Cerebellar cortex (tissue), 1 donor: ENCODE measurements at places on chromosomes 5 and 9.

GRCh38 chr5:126837906-126838539, 61.1 kb downstream of the LMNB1 start:
- DNase-seq, result peak; percentile 18

- peak; percentile 86 for DNase-seq
Observed at GRCh38 chr9:105390871-105391270, 57.0 kb upstream of the FSD1L start.

DNA sequence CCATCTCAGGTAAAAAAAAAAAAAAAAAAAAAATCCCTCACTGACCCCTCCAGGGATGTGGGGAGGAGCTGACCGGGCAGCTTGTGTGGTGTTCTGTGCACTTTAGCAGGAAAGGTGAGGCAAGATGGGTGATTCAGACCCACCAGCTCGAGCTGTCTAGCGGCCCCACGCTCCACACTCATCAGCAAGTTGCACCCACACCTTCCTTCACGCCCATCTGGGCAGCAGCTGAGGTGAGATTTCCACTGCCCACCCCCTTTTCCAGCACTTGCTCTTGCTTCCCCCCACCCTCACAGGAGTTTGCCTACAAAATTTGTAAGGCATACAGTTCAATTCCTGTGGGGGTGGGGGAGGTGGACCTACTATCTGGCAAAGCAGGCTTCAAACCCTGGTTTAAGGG, 58.7 kb upstream of the ZNF354B start:
- DNase-seq, result no peak

GRCh38 chr5:154493274-154493673, 15.2 kb upstream of the HAND1 start:
- no peak for DNase-seq
